ENCODE measurements at places on chromosomes 3 and 15.

DNA sequence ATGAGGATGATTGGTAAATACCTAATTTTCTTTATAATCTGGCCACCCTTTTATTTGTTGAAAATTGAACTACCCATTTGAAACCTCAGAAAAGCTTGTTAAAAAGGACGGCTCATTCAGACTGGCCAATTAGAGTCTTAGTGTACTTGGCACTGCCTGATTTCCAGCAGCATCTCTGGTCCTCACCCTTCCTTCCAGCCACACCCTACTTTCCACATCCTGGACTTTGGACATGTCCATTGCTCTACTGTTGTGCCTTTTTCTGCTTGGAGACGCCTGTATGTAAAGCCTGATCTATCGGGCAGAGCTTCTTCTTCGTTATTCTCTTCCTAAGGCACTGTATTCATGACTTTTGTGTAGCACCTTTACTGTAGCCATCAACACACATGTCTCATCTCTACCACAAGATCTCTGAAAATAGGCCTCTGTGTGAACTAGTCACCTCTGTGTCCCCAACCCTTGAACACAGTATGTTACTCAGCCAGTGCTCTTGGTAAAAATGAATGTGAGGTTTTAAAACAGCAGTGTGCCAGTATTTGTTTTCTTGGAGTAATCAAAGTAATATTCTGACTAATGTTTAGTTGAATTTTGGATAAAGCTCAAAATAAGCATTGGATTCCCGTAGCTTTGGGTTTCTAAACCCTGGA is 6.8 kb downstream of the RBM5 start:
- no peak for DNase-seq

- DNase-seq, result no peak
Measured at GRCh38 chr3:101851850-101852714, 2.8 kb downstream of the NFKBIZ start.

GRCh38 chr3:98733812-98734281 is 29.3 kb upstream of the ST3GAL6 start:
- no peak for DNase-seq

GRCh38 chr15:39180030-39180429 is 400.8 kb upstream of the THBS1 start:
- no peak for DNase-seq

DNA sequence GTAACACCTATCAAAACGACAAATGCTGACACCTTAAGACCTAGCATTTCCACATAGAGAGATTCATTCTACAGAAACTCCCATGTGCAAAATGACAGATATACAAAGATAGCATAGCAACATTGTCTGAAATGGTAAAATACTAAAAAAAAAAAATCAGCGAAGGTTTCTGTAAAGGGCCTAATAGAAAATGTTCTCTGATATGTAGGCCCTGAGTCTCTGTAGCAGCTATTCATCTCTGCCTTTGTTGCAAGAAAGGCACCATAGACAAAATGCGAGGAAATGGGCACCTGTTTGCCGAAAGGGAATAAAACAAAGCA is 631 bp upstream of the MFGE8 start:
- no peak for DNase-seq

GRCh38 chr3:127168271-127168670 is 24.7 kb upstream of the PRR23E start:
- DNase-seq, result no peak

DNA sequence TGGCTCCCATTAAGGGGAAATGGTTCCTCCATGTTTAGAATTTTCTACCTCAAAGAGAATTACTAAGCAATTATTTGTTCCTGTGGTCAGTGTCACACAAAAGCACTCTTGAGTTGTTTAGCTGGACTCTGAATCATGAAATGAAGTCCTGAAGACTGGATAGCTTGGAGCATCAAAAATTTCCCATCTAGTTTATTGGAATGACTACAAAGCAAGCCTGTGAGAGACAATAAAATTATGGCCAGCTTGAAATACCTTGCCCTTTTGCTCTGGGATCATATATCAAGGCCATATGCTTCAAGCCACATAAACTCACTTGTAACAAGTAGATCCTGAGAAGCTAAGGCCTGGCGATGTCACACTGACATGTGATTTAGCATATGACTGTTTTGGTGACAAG is 292.3 kb downstream of the TIGIT start:
- DNase-seq, result no peak

Measured in NCI-H1436 (cell line).